ENCODE measurements at places on chromosomes 1 and 21.
A peak's percentile ranks its signal among the peaks of the same experiment; 100 is the strongest.

- DNase-seq: no peak
These were observed 23.5 kb upstream of the MPZL1 start for GRCh38 chr1:167698313-167698712.

GRCh38 chr1:34898330-34898761 lies 31.1 kb downstream of the DLGAP3 start:
- no peak for DNase-seq

GRCh38 chr1:59707178-59707791 lies 107.5 kb upstream of the HOOK1 start:
- peak; percentile 44 for DNase-seq

GRCh38 chr1:30777904-30778153 lies 20.3 kb upstream of the LAPTM5 start:
- DNase-seq: no peak

DNA sequence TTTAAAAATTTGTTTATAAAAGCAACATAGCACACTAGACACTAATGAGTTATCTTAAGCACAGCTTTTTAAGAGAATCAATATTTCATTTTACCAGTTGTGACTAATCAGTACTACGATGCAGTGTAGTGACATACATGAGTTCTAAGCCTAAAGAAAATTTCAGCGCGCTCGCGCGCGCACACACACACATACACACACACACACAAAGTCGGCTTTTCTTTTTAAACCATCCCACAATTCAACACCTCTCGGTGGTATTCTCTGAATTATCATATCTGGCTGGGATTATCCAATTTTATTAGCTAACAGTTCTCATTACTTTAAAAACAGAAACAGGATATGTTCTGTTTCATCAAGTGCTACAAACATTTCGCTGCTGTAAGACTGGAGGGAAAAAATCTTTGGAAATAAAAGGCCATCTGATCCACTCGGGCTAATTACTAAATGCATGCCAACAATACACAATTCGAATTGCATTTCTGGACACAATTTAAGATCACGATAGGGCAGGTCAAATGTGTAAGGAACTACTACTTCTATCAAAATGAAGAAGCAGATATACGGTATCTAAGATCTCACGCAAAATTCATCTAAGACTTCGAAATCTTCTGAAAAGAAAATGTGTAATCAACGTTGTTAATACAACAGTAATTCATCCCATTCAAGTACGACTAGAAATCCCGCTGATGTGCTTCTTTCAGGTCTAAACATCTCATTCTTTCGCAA lies 1.2 kb downstream of the TUT4 start:
- DNase-seq: no peak

DNA sequence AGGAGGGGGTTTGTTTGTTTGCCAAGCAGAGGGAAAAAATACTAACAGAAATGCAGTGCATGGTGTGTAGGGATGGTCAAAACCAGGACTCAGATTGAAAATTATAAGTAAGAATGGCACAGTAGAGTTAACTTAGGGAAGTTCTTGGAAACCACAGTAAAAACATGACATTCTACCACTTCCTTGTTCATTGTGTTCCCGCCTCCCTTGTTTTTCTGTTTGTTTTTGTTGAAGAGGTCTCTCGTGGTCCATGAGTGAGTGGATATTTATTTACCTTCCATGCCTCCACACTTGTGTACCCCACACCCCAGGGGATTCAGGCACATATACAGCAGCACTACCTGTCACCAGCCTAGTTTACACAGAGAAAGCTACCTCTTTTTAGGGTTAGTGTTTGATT lies 69.6 kb downstream of the OLFML2B start:
- DNase-seq: no peak

Measured in amniotic stem cell (primary cell).